CD4-positive, alpha-beta T cell treated with Interleukin-12 subunit alpha and Interleukin-12 subunit beta, for 1 hour (primary cell): ENCODE measurements at places on chromosomes 12 and 14.

- DNase-seq, result no peak
These were observed 138.2 kb downstream of the PRKD1 start for GRCh38 chr14:29789475-29789874.

DNA sequence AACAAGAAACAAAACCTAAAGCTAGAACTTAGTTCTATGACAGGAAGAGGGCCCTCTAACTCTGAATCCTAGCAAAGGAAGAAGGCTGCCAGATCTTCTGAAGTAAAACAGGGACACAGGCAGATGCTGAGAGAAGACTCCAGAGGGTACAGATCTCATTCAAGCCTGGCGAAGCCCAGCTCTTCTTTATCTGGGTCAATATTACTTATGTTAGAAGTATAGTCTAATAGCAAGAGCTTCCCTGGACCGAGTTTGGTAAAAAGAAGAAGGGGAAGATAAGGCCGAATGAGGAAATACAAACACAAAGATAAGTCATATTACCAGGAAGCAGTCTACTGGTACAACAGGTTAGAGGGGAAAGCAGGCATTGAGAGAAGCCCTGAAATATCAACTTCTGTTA is 79.9 kb upstream of the CCDC91 start:
- DNase-seq, result no peak

- no peak for DNase-seq
These were observed 153.6 kb downstream of the PHLDA1 start for GRCh38 chr12:75877763-75878621.

- DNase-seq, result no peak
These were observed 8.4 kb upstream of the SIX1 start for GRCh38 chr14:60657456-60658210.

- DNase-seq, result no peak
These were observed 43.3 kb downstream of the BEST3 start for GRCh38 chr12:69655616-69656340.

DNA sequence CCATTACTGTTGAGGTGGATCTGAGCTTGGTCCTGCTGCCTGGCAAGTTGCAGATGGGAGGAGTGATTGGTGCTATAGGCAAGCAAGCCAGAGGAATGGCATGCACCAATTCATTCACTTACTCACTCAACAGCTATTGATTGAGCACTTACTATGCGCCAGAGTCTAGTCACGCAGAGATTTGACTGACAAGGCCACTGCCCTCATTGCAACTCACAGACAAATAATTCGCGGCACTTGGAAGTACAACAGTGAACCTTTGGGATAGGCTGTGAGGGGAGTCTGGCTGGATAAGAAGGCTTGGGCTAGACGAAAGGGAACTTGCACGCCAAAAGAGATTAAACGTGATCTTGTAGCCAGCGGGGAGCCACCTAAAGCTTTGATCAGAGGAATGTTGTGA is 96.2 kb downstream of the NEDD1 start:
- no peak for DNase-seq

DNA sequence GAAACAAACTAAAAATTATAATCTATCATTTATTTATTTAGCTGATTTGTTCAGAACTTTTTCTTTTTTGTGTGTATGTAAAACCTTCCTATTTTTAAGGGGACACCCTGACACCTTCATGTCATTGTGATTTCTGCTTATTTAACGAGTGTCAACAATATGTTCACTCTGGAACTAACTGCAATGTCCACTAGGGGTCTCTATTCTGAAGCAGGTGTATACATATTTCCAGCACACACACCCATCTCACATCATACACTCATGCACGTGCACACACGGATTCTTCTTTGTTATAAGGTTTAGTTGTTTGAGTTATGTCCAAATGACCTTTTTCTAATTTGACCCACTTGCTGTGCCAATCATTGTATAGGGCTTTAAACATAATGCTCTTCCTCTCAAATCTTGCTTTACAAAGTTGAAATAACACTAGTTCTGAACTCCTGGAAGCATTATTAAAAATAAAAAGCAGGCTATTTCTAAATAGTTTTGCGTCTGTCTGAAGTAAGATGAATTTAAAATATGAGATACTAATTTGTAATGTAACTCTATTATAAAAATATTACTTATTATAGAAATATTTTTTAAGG is 15.5 kb downstream of the E2F7 start:
- DNase-seq, result peak; percentile 66

DNA sequence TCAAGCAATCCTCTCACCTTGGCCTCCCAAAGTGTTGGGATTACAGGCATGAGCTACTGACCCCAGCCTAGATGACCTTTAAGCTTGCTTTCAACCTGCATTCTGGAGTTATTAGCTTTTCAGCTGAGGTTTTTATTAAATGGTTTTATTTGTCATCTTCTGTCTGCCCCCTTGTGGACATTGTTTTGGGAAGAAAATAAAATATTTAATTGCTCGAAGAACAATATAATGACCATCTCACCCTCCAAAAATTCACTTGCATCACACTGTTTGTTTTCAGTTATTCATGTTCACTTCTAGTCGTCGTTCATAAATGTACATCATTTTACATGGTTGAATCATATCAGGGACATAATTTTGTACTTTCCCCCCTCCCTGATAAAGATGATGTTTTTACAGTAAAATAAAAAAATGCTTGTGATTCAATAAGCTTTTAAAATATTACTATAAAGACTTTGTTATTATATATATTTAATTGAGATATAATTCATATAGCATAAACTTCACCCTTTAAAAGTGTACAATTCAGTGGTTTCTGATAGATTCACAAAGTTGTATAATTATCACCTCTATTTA is 10.1 kb upstream of the SPATS2 start:
- DNase-seq, result peak; percentile 40

DNA sequence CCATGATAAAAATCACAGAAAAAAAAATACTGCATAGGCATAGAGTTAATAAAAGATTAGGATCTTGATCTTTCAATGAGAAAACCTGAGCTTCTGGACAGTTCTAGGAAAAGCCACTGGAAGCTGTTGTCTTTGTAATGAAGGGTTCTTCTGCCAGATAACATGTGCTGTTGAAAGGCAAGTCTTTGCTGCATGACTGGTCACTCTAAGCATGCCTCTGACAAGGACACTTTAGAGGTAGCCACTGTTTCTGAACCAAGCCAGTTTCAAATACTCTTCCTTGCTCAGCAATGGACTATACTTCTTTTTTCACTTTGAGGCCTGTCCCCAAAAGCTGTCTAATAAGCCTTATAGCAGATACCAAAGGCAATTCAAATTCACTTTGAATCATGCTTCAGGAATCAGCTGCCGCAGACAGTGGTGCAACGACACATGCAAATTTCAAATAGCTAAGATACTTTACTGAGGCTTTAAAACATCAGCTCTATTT is 70.2 kb downstream of the BTG1 start:
- no peak for DNase-seq

GRCh38 chr14:24243336-24243836 is 963 bp upstream of the TINF2 start:
- no peak for DNase-seq

GRCh38 chr12:66129934-66130266 is 650 bp downstream of the LLPH start:
- DNase-seq, result no peak

DNA sequence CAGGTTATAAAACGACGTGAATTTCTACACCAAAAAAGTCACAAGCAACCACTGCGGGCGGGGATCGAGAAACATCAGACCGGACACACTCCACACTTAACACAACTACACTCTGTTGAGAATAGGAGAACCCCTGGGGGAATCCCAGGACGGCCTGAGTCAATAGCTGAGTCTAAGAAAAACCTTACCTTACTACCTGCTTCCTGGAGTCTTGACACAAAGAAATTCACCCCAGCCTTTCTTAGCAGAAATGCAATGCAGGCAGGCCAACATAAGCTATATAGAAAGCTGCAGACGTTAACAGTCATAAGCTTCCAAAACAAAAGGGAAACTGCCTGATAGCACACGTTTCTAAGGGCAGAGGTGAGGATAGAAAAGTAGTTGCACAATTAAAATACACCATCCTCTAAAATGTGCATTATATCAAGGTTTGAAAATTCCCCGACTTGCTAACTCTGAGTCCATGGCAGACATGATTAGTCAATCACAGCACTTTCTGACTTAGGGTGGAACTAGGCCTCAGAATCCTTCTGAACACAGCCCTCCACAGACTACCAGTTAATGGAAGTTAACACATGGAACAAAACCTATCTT is 68.0 kb downstream of the CCDC88C start:
- DNase-seq, result peak; percentile 83

DNA sequence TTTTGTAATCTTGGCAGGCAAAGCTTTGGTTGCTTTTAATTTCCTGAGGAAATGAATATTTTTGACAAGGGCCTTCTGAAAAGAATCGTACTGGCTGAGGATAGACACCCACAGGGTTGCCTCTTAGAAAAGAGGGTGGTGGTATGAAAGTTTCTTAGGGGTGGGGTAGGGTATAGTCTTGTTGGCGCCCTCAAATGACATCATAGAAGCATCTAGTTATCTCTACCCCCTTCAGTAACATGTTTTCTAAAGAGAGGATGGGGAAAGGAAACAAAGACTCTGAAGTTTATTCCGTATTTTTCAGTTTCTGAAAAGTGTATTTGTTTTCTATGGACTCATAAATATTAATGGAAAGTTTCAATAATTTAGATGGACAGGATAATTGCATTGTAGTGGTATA is 13.7 kb downstream of the PRKCH start:
- peak; percentile 62 for DNase-seq

DNA sequence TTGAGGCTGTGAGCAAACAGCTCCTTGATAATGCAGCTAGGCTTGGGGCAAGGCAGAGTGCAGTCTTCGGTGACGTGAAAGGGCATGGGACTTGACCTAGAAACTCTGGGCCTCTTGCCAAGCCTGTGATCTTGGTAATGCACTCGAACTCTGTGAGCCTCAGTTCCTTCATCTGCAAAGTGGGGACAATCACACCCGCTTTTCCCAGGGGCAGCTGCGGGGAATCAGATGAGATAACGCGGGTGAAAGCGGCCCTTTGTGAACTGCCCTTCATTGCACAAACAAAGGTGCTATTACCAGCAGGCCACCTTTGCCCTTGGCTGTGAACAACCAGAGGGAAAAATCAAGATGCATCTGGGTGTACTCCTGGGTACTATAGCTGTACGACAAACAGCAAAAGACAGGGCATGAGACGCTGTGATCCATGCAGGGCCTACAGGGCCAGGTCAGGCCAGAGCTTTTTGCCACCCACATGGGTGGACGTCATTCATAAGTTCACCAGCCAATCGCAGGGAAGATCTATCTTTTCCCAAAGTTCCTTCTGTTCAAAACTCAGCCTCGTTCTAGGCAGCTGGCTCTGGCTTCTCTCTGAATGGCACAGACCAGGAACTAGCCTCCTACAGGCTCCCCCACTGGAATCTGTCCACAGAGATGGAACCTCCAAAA is 3.2 kb downstream of the MSI1 start:
- no peak for DNase-seq

GRCh38 chr12:95742586-95742985 is 48.0 kb downstream of the NTN4 start:
- DNase-seq, result no peak

- DNase-seq, result no peak
These were observed 84.7 kb upstream of the MDM1 start for GRCh38 chr12:68416826-68417225.

- peak; percentile 9 for DNase-seq
These were observed 60.6 kb upstream of the TMCC3 start for GRCh38 chr12:94710933-94711332.

DNA sequence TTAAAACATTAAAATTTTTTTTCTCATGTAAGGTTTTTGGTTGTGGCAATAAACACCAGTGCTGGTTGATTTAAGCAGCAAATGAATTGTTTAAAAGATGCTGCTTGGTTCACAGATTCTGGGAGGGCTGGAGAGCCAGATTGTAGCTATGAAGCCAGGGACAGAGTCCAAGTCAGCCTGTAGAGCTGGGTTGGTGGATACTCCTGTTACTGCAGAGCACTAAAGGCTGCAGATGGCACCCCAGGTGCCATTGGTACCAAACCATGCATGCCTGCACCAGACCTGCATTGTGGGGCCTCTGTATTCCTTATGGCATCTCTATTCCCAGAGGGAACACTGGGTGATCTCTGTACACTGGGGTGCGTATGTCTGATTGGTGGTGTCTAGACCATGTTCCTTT is 113.3 kb downstream of the SNAPC1 start:
- DNase-seq, result no peak

GRCh38 chr12:22656831-22657230 is 31.9 kb downstream of the ETNK1 start:
- no peak for DNase-seq

DNA sequence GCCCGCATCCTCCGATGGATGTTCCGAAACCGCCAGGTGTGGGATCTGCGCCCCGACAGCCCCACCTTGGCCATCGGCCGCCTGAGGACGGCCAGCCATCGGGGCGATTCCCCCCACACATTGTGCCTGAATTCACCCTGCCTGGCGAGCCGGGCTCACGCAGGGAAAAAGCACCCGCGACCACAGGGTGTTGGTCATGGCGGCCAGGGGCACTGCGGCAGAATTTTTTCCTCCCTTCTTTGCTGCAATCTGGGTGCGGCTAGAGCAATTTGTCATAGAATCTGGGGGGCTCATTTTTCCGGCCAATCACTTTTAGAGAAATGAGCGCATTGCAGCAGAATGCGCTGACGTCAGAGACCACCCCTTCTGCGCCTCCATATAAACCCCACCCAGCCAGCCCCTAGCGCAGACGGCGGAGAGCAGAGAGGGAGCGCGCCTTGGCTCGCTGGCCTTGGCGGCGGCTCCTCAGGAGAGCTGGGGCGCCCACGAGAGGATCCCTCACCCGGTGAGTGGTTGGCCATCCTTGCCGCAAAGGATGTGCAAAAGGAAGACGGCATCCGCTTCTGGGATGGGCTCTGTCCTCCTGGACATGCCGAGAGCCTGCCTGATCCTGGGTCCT is at the start of gene MEG3:
Gene MEG3 (plus strand): TSS at position 406 of the 619 bp plus-strand sequence.
- no peak for DNase-seq

GRCh38 chr14:93269341-93270068 is 62.4 kb downstream of the UBR7 start:
- DNase-seq, result no peak

GRCh38 chr14:24943024-24943423 is 106.9 kb downstream of the STXBP6 start:
- DNase-seq, result no peak

- DNase-seq, result no peak
These were observed 231.7 kb upstream of the PRKD1 start for GRCh38 chr14:30159374-30159773.

DNA sequence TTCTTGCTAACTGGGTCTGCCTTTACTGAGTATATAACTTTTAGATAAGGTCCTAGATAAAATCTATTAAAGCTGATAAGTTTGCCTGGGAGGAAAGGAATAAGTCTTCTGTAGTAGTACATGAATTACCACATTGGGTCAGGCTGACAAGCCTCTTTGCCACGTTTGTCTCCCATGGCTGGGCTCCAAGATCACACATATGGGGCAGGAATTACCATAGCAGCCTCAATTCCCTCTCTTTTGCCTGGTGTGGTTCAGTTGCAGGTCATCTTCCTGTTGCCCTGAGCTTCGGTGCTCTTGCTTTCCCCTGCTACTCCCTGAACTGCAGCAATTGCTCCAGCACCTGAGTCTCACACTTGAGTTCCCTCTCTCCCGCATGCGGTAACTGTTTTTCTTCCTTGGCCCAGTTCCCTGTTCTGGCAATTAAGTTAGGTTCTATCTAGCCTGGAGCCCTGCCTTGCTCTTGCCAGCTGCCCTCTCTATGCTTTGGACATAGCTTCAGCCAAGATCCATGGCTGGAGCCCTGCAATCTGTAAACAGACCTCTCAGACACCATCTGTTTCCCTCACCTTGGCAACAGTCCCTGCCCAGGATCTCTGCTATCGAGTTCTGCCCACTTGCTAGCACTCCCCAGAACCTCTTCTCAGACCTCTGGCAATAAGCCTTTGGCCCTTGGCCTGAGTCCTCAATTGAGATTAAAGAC is 5.8 kb upstream of the GLT8D2 start:
- no peak for DNase-seq
